ENCODE measurements at places on chromosomes 5 and 9.

GRCh38 chr9:129849901-129850300 is 14.6 kb downstream of the USP20 start:
- no peak for DNase-seq

GRCh38 chr5:133269691-133270090 is 217.9 kb downstream of the HSPA4 start:
- DNase-seq: no peak

DNA sequence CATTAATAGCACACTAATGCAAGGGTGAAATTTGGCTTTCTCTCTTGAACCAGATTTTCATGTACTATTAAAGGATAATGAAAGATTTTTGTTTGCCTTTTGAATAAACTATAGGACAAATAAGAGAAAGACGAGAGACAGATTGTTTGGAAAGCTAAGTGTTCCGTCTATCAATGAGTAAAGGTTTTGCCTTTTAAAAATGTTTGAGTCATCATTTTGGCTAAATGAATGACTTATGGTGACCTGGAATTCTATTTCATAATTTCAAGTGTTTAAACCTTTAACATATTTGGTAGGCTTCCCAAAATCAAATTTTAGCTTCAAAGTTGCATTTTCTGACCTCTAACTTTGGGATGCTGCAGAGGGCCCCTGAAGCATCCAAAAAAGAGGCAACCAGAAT is 145.2 kb downstream of the SLC25A46 start:
- peak; percentile 55 for DNase-seq

DNA sequence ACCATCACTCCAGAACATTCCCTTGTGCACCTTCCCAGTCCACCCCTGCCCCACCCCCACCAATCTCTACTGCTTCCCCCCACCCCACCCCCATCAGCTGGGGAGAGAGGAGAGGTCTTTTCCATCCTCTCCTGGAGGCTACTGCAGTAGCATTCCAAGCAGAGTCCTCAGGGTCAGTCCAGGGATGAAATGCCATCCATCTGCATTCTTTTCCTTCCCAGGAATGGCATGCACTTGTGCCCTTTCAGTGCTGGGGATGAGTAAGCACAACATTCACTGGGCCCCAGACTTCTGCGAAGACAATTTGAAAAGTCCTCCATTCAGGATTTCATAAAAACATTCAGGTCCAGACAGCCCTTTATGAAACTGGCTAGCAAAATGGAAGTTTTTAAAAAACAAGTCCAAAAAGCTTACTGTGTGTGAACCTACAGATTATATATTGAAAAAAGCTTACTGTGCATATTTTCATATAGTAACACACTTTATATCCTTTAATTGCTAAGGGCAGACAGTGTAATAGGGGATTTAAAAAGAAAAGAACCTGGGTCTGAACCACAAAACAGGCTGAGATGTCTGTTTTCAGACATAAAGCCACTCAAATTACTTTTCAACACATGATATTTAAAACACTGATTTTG is 50.0 kb upstream of the GOLPH3 start:
- peak; percentile 48 for DNase-seq

DNA sequence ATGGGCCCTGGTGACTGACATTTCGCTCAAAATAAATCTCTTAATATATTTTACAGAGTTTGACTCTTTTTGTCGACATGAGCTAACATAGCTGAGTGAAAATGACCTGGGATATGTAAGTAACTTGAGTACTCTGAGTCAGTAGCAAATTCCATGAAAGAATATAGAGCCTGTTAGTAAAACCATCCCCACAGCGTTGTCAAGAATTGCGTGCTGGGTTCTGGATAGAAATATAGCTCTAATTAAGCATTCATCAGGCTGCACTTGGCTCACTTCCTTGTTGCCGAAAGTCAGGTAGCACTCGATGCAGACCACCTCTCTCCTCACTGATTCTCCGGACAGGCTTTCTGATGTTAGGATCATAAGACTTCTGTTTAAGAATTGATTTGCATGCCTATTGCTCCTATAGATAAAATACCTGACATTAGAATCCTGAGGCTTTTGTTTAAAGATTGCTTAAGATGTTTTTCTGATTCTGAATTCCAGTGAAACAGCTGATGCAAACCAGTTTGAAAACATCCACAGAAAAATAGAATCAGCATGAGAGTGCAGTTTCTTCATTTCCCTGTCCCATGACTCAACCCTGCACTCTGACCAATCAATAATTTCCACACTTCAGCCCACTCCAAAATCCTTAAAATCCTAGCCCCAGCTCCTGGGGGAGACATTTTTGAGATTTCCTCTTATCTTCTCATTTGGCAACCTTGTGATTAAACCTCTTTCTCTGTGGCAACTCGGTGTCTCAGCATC is 310.6 kb downstream of the DIRAS2 start:
- DNase-seq: peak; percentile 74

DNA sequence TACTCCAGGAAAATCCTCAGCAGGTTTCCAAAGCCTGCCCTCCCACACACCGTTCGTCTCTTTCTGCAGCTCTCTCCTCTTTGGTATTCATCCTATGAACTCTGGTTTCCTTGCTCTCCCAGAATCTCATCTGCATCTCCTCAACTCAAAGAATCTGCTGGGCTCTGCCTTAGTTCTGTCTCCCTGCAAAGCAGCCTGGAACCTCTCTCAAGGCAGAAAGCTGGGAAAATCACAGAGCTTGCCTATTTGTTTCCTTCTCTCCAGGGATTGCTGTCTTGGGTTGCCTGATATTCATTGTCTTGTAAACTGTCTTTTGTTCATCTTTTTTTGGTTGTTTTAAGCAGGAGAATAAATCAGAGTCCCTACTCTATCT is 5.3 kb upstream of the ERAP2 start:
- DNase-seq: no peak

GRCh38 chr5:126982926-126983873 is 47.2 kb downstream of the MARCHF3 start:
- no peak for DNase-seq

- DNase-seq: no peak
Measured at GRCh38 chr5:137834498-137835049, 33.1 kb upstream of the MYOT start.

DNA sequence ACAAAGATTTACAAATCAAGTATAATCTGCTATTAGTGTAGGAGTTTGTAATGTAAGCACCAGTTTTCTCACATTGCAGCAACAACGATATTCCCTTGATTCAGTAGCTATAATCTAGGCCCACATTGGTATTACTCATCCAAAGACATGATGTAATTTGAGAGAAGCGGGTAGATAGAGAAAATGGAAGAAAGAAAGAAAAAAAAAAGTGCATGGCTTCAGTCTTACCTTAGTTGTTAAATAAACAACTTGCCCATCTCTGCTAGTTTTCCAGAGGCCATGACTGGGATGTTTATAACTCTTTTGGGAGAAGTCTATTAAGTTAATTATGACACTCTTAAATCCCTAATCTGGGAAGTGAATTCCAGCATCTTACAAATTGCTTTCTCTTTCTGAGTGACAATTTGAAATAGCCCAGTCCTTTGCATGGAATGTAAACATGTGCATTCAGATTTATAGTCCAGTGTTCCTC is 2.8 kb downstream of the MELK start:
- peak; percentile 50 for DNase-seq

DNA sequence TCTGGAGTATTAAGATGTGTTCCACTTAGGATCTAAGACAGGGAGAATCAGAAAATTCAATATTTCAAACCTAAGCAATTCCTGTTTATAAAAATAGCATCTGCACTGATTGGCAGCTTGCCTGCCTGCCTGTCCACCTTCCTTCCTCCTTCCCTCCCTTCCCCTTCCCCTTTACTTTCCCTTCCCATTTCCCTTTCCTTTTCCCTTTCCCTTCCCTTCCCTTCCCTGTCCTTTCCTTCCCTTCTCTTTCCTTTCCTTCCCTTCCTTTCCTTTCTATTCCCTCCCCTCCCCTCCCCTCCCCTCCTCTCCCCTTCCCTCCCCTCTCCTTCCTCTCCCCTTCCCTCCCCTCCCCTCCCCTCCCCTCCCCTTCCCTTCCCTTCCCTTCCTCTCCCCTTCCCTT is 40.8 kb downstream of the PRDM6 start:
- DNase-seq: no peak

DNA sequence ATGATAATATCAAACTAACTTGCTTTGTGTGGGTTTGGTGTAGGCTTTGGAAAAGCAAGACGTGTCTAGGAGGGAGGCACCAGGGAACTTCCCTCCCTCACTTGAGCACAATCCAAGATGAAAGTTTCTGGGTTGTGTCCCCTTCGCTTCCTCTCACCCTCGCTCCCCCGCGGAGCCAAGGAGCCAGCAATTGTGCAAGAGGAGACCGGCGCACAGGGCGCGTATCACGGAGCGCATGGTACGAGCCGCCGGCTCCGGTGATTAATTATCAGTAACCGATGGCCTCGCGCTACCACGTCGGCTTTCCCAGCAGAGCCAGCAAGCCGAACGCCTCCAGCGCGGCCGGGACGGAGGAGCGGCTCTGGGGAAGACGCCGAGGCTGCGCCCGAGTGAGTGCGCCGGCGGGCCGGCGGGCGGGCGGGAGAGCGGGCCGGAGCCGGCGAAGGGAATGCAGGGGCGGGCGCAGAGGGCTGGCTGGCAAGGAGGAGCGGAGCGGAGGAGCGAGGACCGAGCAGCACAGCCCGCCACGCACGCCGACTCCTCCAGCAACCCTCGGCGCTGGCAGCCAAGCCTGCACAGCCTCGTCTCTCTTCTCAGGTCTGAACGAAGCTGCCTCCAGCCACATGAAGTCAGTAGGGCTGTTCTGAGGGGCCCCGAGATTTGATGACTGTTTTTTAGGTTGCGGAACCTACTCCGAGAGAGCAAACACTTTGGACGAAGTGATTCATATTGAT is 143.6 kb downstream of the BNC2 start:
- peak; percentile 76 for DNase-seq

DNA sequence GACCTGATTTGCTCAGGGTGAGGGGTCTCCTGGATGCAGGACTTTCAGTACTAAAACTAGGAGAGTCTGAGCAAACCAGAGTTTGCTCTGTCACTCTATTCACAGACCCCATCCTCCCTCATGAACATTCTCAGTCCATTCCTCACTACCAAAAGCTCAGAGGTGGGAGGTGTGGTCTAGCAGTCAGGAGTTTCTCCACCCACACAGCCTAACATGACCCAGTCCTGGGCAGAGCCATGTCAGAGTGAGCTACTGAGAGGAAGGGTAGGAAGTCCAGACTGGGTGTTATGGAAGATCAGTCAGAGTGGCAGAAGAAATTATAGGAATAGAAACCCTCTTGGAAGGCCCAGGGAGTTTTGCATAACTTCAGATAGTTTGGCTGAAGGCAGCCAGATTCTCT is 113.3 kb upstream of the GRAMD2B start:
- DNase-seq: peak; percentile 1

- no peak for DNase-seq
Measured at GRCh38 chr9:116278326-116278725, 124.7 kb downstream of the PAPPA start.

- DNase-seq: no peak
Measured at GRCh38 chr5:1432296-1432695, 12.9 kb downstream of the SLC6A3 start.

- no peak for DNase-seq
Measured at GRCh38 chr9:123696476-123696875, 233.4 kb downstream of the DENND1A start.

Data from epithelial cell of esophagus (primary cell).